ENCODE measurements at places on chromosomes 12 and 14.

GRCh38 chr12:124636138-124636978 is 68.9 kb upstream of the NCOR2 start:
- no peak for DNase-seq

DNA sequence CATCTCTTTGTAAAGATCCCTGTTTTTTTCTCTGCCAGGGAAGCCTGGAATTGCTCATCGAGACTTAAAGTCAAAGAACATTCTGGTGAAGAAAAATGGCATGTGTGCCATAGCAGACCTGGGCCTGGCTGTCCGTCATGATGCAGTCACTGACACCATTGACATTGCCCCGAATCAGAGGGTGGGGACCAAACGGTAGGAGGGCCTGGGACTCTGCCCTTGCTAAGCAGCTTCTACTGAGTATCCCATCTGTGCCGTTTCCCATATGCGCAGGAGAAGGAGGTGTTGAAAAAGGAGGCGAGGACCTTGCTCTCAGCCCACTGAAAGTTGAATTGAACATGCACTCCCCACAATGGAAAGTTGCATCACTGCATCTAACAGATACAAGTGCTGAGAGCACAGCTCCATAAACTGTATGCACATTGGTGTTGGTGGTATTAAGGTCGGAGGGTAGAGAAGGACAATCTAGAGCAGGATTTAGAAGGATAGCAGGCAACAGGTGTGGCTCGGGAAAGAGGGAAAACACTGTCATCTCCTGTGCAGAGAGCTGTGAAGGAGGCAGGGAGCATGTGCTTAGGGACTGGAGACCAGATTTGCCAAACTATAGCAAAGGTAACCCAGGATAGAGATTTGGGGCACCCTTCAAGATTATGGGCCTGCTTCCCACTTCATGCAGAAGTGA is 21.5 kb upstream of the TAMALIN start:
- no peak for DNase-seq

DNA sequence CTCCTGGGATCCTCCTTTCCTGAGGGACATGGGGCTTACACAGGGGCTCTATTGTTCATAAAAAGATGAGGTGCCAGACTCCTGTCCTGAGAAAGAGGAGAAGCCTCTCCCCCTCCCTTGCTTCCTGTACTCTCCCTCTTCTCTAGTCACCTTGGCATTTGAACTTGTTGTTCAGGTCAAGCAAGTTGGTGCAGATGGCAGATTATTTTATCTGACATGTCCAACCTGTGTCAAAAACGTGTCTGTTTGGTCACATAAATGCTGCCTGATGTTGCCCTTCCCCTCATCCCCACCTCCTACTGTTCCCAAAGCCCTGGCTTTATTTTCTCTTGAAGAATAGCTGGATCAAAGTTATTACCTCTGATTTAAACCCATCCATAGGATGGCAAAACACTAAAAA is 154.8 kb downstream of the TMX1 start:
- no peak for DNase-seq

GRCh38 chr12:118553856-118554504 is 177.6 kb downstream of the SUDS3 start:
- no peak for DNase-seq

- no peak for DNase-seq
These were observed 454.7 kb upstream of the PRICKLE1 start for GRCh38 chr12:43044241-43044640.

DNA sequence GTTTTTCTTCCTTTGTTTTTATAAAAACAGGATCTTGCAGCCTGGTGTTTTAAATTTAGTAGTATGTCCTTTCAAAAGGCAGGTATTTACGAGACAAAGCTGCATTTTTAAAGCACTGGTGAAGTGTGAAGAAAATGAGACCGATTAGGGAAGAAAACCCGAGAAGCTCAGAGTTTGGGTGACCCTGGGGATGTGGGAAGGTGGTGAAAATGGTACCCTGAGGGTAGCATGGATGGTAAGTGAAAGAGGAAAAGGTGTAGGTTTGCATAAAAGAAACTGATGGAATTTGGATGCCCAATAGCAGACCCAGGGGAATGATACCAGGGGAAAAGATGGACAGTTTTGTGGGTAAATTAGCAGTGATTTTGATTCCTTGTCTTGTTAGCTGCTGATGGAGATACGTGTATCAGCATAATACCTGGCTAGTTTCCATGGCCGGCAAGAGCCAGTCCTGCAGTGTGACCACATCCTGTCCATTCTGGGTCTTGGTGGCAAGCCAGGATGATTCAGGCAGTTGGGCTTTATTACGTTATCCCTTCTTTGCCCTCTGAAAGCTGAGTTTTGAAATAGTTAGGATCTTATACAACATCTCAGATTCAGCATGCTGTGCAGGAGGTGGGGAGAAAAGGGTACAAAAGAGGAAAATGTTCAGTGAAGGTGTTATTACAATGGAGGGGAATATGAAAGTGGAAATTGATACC is 8.9 kb downstream of the BICD1 start:
- peak; percentile 7 for DNase-seq

- no peak for DNase-seq
These were observed 28.9 kb upstream of the GARIN6 start for GRCh38 chr12:99618657-99619056.

- DNase-seq: no peak
These were observed 44.2 kb upstream of the RASSF3 start for GRCh38 chr12:64566122-64566521.

DNA sequence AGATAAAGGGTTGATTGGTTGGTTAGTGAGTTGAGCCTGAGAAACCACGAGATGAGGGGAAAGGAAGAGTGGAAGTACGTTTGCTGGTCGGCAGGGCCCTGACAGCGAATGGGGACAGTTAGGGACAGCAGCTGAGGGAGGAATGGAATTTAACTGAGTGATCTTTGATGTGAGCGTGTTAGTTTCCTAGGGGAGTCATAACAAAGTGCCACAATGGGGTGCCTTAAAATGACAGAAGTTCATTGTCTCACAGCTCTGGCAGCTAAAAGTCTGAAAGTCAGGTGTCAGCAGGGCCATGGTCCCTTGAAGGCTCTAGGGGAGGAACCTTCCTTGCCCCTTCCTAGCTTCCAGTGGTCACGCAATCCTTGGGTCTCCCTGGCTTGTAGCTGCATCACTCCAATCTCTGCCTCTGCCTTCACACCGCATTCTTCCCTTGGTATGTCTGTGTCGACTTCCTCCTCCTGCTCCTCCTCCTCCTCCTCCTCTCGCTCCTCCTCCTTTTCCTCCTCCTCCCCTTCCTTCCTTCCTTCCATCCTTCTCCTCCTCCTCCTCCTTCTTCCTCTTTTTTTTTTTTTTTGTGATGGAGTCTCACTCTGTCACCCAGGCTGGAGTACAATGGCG is 26.0 kb upstream of the RIN3 start:
- no peak for DNase-seq

DNA sequence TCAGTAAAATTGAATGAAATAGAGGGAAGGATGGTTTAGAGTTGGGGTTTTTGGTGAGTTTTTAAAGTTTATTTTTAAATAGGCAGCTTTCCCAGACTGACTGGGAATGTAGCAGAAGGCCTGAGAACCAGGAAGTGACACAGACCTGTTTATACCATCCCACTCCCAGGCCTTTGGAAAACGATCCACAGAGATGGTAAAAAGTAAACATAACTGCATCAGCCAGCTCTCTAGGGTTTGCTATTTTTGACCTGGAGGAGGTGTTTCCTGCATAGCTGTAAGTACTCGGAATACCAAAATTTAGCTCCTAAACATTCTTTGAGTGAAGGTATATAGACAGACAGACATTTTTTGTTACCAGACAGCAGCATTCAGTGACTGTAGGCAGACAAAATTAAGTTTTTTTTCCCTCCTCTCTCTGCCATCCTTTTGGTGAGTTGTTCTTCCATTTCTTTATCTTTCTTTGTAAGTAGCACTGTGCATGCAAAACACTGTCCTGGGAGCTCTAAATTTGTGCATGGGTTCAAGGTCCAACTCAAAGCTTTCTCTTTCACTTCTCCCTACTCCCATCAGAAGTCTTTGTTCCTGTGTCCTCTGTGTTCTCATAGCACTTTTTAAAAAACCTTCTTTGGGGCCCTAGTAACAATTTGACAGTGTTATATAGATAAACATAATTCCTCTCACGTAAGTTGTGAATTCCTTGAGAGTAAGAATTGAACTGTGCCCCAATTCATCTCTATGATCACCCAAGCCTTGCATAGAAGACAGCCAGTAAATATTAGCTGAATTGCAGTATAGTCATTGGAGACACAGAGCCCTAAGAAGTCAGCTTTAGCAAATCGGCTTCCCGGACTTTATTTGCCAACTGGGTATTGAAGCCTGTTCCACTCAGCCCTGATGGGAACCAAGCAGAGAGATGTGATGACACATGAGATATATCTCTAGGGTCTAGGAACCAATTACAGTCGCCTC is 37.4 kb downstream of the SUSD6 start:
- no peak for DNase-seq

DNA sequence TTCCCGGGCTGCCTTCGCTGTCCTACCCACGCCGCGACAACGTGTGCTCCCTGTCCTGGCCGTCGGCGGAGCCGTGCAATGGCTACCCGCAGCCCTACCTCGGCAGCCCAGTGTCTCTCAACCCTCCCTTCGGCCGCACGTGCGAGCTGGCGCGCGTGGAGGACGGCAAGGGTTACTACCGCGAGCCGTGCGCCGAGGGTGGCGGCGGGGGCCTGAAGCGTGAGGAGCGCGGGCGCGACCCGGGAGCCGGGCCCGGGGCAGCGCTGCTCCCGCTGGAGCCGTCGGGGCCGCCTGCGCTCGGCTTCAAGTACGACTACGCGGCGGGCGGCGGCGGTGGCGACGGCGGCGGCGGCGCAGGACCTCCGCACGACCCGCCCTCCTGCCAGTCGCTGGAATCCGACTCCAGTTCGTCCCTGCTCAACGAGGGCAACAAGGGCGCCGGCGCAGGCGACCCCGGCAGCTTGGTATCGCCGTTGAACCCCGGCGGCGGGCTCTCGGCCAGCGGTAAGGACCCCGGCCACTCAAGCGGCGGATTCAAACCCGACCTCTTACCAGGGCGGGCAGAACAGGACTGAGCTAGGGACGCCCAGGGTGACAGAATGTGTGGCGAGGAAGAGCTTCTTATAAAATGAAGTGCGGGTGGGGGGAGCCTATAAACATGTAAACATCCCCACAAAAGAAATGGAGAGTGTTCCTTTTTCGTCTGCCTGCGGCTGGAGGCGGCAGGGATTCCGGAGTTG is 503 bp downstream of the HOXC12 start:
- no peak for DNase-seq

GRCh38 chr14:74616507-74616906 is 4.5 kb upstream of the LTBP2 start:
- DNase-seq: no peak

DNA sequence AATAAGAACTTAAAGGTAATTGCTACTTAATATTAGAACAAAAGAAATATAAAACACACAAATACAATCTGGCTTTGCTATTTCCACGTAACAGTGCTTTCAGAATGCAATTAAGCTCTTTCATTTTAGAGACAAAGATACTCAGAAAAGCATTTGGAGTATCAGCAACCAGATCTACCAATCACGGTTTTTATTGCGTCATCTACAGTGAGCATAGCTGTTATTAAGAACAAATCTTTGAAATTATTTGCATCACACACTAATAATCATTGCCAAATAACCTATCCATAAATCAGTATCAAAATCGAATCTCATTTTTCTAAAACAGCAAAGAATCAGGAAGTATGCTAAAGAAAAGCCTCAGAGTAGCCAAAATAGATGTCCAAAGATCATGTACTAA is 26.9 kb upstream of the GARIN2 start:
- DNase-seq: no peak

- no peak for DNase-seq
These were observed 152.8 kb upstream of the MAX start for GRCh38 chr14:65255029-65255545.

- DNase-seq: peak; percentile 42
These were observed 522 bp downstream of the R3HDM2 start for GRCh38 chr12:57430112-57430930.

DNA sequence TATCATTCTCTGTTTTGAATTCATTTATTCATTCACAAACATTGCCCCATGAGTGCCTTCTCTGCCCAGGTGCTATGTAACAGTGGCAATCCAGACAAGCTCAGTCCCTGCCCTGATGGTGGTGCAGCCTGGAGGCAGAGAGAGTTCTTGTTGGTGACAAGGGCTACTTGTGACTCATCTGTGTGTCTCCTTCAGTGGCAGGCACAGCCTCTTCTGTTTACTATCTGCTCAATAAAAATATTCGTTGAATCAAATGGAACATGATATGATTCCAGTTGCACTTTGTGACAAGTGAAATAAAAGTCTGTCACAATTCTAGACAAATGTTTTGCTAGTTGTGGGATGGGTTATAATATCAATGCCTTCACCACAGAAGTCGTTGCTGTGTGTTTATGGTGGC is 20.6 kb upstream of the CPM start:
- no peak for DNase-seq

DNA sequence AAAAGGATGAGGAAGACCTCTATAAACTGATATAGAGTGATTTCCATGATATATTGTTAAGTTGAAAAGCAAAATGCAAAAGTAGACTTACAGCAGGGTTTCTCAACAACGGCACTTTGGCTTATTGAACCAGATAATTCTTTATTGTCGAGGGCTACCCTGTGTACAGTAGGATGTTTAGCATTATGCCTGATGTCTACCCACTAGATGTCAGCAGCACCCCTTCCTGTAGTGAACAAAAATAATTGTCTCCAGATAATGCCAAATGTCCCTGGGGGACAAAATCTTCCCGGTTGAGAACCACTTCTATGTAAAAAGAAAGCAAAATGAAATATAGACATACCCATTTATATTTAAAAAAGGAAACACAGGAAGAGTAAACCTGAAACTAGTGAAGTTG is 32.4 kb downstream of the ABCD2 start:
- no peak for DNase-seq

- no peak for DNase-seq
These were observed 168.3 kb downstream of the PAWR start for GRCh38 chr12:79522257-79522988.

DNA sequence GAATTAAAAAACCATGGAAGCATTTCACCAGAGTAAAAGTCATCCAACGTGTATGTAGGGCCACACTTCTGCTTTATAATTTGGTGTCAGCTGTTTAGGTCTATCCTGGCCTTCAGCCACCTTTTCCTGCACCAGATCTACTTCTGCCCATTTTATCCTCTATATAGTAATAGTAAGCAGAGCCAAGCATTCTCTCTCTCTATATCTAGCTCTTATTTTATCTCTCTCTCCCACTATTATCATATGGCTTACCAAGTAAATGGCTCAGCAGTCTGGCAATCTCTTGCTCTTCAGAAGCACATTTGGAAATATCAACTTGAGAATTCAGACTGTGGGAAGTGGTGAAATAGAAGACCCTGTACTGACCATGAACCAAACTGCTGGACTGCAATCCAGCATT is 84.1 kb upstream of the FKBP4 start:
- no peak for DNase-seq

- DNase-seq: no peak
These were observed 24.3 kb downstream of the SYNDIG1L start for GRCh38 chr14:74401504-74402241.

GRCh38 chr12:131808744-131809371 is 19.3 kb upstream of the MMP17 start:
- no peak for DNase-seq

- no peak for DNase-seq
These were observed 1.6 kb upstream of the PPP2R5E start for GRCh38 chr14:63544591-63545299.

DNA sequence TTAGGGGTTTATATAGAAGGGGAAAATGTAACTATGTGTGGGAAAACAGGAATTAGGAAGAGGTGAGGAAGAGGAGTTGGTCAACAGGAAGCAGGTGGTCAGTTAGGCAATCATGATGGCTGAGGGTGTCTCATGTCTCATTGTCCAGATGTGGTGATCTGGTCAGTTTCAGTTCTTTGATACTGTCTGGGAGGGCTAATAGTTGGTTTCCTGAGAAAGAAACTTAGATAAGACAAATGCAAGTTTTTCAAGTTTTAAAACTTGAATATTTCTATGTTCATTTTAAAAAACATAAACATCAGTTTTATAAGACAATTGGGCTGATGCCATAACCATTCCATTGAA is 1121.8 kb upstream of the USP15 start:
- DNase-seq: no peak
